Fibroblast of skin of right biceps (primary cell): ENCODE measurements at places on chromosomes 7 and 10.
A peak's percentile ranks its signal among the peaks of the same experiment; 100 is the strongest.

GRCh38 chr7:148921806-148922205, 37.7 kb upstream of the EZH2 start:
- no peak for DNase-seq

DNA sequence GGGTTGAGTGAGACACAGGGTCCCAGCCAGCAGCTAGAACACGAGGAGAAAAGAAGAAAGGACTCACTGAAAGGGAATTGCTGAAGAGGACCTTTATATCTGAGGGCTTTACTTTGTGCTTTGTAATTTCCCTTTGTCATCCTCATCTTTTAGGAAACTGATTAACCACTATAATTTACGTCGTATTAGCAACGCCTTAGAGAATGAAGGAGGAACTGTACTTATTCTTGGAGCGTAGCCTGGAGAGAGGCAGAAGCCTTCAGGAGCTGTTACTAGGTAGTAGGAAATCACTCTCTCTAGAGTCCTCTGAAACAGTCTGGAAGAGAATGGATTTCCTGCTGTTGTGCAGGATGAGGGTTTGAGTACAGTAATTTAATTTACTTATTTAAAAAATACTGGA, 101.0 kb upstream of the STEAP1B start:
- DNase-seq: no peak

GRCh38 chr7:130926001-130926691, 192.1 kb upstream of the KLF14 start:
- no peak for DNase-seq

GRCh38 chr10:103899312-103899711, 18.7 kb downstream of the STN1 start:
- DNase-seq: no peak

DNA sequence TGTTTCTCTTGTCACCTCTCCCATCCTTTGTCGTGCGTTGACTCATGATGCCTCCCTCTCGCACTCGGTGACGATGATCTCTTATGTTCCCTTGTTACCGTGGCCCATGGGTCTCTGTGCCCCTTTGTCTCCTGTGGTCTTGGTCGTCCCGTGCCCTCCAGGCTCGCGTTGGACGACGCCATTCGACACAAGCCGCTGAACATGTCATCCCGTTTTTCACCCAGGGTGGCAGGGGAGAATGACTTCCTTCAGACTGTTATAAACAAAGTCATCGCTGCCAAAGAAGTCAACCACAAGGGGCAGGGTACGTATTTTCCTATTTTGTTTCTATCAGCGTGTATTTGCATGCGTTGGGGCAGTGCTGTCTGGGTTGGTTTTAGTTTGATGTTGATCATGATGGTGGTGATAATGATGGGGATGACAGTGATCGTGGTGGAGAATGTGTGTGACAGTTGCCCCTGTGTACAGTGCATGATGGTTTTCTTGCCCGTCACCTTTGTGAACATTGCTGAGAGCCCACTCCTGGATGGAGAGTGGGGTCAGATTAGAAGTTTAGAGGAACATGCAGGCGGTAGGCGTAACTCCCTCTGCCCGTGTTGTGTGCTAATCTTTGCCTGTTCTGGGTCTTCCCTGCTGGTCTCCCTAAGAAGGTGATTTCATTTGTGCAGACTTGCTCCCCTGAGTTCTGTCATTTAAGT, 107.0 kb downstream of the DOCK1 start:
- DNase-seq: no peak

- no peak for DNase-seq
Observed at GRCh38 chr7:100676501-100677306, 3.2 kb downstream of the GNB2 start.

DNA sequence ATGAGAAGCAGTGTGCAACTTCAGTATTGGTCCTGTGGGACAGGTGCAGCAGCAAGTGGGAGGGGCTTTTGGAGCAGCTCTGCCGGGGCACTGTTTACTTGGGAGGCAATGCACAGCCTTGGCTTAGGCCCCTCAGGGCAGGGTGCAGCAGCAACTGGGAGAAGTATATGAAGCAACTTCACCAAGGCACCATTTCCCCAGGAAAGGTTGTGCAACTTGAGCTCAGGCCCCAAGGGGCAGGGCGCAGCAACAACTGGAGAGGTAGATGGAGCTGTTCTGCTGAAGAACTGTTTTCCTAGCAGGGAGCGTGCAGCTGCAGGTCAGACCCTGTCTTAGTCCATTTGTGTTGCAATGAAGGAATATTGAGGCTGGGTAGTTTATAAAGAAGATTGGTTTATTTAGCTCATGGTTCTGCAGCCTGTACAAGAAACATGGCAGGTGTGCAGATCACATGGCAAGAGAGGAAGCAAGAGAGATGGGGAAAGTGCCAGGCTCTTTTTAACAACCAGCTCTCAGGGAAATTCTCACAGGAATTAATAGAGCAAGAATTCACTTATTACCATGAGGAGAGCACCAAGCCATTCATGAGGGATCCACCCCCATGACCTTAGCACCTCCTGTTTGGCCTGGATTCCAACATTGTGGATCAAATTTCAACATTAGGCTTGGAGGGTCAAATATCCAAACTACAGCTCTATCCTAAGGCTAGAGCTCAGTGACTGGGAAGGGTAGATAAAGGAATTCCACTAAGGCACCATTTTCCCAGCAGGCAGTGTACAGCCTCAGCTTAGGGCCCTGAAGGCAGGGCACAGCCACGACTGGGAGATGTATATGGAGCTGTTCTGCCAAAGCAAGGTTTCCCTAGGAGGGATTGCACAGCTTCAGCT, 10.9 kb downstream of the GPR141 start:
- no peak for DNase-seq

GRCh38 chr7:77269360-77270093, 69.9 kb upstream of the FGL2 start:
- DNase-seq: no peak

- DNase-seq: no peak
Observed at GRCh38 chr10:100318207-100318606, 11.8 kb downstream of the PKD2L1 start.

DNA sequence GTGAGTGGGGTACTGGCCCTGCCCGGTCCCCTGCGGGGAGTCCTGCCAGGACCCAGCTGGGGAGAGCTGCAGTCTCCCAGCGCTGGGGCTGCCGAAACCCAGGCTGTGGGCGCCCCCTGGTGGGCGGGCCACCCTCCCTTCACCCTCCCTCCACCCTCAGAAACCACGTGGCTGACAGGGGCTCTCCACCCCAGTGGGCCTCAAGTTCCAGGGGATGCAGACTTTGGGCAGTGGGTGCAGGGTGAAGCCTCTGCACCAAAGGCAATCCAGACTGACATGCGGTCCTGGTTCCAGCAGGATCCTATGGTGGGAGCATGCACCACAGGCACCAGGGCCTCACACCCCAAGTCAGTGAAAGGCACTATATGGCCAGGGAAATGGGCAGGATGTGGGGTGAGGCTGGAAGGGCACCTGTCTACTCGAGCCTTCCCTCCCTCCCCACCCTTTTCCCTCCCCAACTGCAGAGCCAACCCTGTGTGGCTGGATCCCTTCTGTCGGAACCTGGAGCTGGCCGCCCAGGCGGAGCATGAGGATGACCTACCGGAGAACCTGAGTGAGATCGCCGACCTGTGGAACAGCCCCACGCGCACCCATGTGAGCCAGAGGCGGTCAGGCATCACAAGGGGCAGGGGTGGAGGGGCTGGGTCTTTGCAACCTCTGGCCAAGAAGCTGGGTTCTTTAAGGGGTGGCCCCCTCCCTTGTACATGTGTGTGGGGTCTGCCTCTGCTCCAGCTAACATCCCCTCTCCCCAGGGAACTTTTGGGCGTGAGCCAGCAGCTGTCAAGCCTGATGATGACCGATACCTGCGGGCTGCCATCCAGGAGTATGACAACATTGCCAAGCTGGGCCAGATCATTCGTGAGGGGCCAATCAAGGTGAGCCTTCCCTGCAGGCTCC, 38.8 kb downstream of the PSAP start:
- DNase-seq: peak; percentile 43

GRCh38 chr7:81299711-81300110, 380.9 kb upstream of the SEMA3C start:
- peak; percentile 3 for DNase-seq

DNA sequence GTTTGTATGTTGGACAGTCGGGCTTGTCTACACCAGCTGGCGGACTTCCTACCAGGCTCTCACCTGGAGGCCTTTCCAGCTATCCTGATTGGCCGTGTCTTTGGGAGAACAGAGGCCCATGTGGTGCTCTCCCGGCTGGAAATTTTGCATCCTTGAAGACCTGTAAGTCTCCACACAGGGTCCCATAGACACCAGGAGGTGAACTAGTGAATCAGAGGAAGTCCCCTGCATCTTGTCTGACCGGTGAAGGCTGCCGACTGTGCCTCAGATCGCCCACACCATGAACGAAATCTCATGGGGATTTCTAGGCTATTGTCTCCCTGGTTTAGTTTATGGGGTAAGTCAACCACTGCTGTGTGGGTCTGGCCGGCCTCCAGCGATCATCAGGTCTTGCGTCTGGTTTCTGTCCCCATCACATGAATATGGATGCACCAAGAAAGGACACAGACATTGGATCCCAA, 108.4 kb upstream of the LYZL2 start:
- no peak for DNase-seq

DNA sequence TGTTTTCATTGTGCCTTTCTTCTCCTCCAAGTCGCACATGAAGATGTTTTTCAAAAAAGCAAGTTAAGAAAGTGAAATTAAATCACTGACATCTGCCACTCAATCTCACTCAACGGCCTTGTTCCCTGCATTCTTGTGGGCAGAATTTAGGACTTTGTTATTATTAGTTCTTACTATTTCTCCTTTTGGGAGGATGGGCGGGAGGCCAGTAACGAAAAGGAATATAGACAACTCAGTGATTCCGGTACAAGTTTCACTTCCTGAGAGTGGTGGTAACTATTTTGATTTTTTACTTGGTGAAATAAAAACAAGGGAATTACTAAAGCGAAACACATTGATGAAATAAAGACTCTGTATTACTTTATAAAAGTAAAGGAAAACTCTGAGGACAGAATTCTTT, 231.9 kb upstream of the HABP2 start:
- no peak for DNase-seq
